GM13977 (cell line): ENCODE measurements at places on chromosomes 1 and 21.

DNA sequence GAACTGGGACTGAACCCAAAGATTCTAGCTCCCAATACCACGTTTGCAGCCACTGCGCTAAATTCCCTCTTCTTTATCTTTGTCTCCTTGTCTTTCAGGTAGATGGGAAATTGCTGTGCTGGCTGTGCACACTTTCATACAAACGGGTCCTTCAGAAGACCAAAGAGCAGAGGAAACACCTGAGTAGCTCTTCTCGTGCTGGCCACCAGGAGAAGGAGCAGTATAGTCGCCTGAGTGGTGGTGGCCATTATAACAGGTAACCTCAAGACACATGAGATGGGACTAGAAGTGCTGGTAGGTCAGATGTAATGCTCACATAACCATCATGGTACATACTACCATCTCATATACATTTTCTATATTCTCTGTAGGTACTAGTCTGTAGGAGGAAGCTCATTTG, 18.8 kb downstream of the FAM76A start:
- no peak for DNase-seq

DNA sequence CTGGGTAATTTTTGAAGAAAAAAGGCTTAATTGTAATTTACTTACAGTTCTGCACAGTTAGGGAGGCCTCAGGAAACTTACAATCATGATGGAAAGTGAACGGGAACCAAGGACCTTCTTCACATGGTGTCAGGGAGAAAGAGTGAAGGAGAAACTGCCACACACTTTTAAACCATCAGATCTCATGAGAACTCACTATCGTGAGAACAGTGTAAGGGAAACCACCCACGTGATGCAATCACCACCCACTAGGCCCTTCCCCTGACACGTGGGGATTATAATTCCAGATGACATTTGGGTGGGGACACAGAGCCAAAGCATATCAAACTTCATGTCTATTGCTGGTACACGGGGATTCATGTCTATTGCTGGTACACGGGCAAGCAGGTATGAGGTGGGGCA, 5.3 kb upstream of the SFT2D2 start:
- no peak for DNase-seq

DNA sequence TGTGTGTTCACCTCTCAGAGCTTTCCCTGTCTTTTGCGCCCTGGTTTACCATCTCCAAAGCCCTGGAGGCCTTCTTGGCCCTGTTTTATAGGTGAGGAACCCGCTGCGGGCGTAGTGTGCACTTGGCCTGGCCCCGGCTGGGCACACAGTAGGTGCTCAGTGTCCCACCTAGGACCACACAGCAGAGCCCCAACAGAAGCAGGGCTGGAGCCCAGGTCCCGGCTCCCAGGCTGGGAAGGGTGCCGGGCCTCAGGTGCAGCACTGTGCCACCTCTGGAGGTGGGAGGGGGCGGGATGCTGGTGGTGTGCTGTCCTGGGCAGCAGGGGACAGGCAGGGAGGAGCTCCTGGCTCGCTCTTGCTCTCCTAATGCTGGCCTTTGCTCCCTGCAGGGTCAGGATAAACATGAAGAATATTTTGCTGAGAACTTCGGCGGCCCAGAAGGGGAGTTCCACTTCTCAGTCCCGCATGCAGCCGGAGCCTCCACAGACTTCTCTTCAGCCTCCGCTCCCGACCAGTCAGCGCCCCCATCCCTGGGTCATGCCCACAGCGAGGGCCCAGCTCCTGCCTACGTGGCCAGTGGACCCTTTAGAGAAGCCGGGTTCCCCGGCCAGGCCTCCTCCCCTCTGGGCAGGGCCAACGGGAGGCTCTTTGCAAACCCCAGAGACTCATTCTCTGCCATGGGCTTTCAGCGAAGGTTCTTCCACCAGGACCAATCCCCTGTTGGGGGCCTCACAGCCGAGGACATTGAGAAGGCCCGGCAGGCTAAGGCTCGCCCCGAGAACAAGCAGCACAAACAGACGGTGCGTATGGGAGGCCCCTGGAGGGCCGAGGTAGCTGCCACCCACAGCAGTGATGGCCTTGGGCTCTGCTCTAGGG, 24.8 kb downstream of the COQ8A start:
- DNase-seq = no peak

DNA sequence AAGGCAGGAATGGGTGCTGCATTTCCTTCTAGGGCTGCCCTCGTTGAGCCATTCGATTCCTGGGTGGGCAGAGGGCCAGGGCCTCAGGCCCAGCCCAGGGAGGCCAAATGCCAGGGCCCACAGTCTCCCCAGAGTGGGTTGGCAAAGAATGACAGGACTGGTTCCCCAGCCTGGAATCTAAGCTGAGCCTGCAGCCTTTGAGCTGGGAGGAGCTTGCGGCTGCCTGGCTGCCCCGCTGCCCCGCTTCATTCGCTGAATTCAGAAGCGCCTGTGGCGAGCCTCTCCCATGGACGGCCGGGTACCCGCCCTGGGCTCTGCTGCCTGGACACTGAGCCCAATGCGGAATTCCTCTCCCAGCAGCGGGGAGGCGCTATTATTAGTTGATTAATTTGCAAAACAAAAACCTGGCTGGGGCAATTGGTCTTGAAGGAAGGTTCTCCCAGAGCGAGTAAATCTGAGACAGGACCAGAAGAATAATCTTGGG, 32.3 kb upstream of the TARDBP start:
- no peak for DNase-seq

DNA sequence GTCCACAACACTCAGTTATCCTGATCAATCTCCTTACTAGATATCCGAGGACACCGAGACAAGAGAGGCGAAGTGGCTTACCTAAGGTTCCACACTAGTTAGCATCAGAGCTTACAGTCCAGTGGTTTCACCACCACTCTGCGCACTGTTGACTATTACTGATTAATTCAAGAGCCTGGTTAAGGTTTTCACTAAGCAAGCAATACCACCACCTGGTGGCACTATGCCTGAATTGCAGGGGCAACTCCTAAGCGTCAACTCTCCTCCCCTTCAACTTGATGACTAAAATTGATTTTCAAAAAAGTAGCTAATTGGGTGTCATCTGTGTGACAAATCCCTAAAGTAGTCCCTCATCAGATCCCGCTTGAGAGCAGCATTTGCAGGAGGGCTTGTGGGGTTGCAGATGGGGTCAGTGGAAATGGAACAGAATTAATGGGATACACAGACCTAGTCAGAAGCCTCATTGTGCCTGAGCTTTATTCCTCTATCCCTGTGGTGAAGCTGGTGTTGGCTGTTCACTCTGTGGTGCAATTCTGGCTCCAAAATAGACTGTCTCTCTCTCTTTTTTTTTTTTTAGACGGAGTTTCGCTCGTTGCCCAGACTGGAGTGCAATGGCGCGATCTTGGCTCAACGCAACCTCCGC, 9.1 kb downstream of the TTC22 start:
- peak; percentile 67 for DNase-seq

DNA sequence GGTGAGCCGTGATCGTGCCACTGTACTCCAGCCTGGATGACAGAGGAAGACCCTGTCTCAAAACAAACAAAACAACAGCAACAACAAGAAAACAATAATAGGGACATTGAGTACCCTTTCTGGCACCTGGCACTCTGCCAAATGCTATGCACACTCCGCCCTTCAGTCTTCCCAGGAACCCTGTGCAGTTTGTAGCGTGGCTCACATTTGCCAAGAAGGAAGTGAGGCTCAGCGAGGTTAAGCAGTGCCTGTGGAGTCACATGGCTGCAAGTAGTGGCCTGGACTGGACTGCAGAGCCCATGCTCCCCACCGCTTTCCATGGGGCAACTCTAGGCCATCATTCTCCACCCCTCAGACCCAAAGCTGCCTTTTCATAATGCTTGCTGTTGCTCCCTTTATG, 5.3 kb upstream of the EVA1B start:
- DNase-seq = no peak

DNA sequence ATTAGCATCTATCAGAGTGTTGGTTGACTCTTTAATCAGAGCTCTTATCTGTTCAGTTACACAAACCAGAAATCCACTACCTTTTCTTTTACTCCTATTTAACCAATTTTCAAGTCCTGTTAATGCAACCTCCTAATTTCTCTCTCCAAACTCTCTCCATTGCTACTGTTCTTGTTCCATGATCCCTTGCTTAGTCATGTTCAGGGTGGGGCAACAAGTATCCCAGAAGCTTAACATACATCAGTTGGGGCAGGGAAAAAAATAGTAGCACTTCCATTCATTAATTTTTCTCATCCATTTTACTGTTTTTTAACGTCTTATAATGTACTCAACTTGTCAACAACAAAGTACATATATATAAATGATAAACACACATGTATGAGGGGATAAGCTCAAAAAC, 111.2 kb upstream of the LBR start:
- no peak for DNase-seq

DNA sequence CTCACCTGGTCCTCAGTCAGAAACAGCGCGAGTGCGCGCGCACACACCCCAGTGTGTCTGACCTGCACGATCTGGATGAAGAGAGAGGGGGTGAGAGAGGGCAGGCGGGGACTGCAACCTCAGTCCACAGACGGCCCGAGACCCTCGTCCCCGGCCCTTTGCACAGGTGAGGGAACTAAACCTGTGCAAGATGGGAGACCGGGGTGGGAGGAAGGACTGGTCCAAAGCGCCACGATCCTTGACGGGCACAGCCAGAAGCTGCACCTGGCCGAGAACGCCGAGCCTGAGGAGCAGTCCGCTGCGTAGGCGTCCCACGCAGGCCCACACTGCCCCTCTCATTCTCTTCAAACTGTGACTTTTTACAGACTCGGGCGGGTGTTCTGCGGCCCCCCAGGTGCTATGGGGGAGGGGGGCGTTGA, 519 bp upstream of the IQCC start:
- no peak for DNase-seq

DNA sequence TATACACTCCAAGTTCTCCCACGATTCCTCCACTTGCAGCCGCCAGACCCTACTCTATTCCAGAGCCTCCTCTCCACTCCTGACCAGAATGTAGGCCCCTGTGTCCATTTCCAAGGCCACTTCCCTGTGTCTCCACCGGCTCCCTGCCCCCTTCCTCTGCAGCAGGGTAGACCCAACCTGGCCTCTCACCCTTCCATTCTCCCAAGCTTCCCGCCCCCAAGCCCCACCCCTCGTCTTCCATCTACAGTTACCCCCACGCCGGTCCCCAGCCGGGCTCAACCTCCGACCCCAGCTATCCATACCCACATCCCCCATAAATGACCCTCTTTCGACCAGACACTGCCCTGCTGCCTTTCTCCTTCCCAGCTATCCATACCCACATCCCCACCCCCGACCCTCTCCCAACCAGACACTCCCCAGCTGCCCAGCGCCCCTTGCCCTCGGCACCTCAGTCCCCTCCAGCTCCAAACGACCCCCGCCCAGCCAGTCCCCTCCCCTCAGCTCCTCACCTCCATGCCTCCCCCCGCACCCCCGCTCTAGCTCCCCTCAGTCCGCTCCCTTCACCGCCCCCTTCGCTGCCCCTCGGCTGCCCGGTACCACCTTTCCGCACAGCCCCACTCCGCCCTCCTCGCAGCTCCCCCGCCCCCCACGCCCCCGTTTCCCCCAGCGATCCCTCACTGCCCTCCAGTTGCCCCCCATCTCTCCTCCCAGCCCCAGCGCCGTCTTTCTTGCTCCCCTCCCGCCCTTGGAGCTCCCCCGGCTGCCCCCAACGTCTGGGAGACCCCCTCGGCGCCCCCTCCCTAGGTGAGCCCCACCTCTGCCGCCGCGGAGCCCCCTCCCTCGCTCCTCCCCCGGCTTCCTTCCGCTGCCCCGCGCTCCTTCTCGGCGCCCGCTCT, 670 bp downstream of the RAB3B start:
- DNase-seq = no peak

DNA sequence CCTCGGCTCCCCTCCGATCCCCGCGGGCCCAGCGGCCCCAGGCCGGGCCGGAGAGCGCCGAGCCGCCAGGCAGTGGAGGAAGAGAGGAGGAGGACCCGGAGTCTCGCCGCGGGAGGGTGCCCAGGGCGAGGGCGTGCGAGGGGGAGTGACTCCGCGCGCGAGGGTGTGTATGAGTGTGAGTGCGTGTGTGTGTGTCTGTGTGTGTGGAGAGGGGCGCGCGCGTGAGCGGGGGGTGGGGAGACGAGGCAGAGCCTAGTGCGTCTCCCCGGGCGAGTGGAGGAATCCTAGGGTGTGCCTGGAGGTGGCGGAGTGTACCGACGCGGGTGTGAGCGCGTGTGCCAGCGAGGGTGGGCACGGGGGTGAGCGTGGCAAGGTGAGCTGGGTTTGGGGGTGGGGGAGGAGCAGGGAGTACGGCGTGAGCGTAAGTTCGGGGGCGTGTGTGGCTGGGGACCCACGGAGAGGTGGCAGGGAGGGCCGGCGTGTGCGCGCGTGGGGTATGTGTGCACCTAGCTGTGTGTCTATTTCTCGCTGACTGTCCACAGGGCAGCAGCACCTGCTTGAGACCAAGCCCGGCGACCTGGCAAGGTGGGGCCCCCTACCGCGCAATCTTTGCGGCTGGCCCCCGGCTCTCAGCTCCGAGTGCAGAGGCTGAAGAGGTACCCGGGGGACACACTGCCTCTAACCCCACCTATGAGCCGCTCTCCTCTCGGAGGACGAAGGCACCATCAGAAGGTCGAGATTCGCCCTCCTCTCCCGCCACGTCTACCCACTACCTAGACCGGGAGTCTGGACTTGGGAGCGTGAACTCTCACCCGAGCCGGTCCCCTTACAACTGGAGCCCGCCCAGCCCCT, 784 bp upstream of the KCND3 start:
- peak; percentile 41 for DNase-seq

- no peak for DNase-seq
These were observed 21.4 kb upstream of the TGFB2 start for GRCh38 chr1:218323568-218324225.

GRCh38 chr1:47840393-47841190, 156.6 kb downstream of the TRABD2B start:
- no peak for DNase-seq

DNA sequence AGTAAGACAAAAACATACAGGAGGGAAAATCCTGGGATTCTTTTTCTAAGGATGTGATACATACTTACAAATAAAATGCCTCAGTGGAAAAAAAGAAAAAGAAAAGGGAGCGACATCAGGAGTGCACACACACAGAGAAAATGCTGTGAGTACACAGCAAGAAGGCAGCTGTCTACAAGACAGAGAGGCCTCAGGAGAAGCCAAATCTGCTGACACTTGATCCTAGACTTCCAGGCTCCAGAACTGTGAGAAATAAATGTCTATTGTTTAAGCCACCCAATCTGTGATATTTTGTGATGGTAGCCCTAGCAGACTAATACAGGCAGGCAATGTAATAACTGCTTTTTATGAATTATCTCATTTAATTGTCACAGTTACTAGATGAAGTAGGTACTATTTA, 17.0 kb upstream of the TRIM45 start:
- no peak for DNase-seq

- DNase-seq = no peak
These were observed 15.2 kb downstream of the ADCY10 start for GRCh38 chr1:167898578-167899222.

DNA sequence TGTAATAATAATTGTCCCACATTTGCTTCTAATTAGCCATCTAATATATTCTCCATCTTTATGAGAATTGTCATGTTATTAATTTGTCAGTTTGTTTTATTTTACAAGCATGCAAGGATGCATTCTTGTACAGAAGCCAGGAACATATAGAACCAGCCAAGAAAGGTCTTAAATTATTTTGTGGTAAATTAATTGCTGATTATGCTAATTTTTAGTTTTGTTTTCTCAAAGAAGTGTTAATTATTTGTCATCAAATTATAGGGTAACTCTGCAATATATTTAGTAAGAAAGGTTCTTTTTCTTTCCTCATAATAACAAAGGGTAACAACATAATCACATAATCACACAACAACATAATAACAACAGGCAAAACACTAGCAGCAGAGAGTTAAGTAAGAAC, 5.7 kb downstream of the CLIC6 start:
- DNase-seq = no peak
